ENCODE measurements at places on chromosomes 13 and 19.

GRCh38 chr19:28009696-28010095 is 1203.3 kb downstream of the UQCRFS1 start:
- no peak for DNase-seq

GRCh38 chr13:102395939-102396338 is 5.9 kb downstream of the FGF14 start:
- no peak for DNase-seq

- peak; percentile 28 for DNase-seq
Measured at GRCh38 chr13:106566641-106567473, 1.1 kb downstream of the ARGLU1 start.

DNA sequence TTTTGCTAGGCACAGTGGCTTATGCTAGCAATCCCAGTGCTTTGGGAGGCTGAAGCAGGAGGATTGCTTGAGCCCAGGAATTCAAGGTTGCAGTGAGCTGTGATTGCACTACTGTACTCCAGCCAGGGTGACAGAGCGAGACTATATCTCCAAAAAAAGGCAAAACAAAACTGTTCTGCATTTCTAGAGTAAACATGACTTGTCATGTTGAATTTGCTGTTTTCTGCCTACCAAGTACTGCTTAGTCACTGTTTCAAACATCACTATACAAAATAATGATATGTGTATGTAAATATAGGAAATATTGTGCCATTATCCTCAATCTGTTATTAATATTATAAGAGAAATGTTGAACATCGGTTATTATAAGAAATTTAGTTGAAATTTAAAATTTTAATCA is 9.2 kb downstream of the RFC3 start:
- no peak for DNase-seq

DNA sequence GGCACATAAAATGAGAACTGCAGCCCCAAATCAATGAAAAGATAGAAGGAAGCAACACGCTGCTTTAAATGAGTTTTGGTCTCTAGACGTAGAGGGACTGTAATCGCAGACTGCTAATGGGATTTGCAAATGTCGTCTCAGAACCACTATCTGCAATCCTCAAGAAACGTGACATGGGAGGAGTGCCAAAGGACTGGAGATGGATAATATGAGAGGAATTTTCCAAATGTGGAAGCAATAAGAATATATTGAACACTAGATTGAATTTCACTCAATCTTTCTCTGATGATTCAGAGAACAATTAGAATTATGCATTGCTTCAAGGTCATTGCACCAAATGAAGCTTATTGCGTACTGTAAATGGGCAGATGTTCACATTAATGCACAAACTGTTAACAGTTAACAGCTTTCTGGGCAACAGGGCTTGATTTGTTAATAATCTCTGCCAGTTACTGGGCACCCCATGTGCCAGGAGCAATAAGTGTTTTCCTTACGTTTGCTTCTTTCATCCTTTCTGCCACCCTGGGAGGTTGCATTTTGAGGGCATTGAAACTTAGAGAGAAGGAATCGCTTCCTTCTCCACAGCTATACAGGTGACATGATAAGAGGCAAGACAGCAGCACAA is 62.8 kb upstream of the WASF3 start:
- no peak for DNase-seq

- DNase-seq: no peak
Measured at GRCh38 chr13:51645154-51645650, 60.9 kb downstream of the WDFY2 start.
